GM04504 (cell line): ENCODE measurements at places on chromosomes 16 and 17.

GRCh38 chr16:79848719-79849118, 248.2 kb upstream of the MAF start:
- no peak for DNase-seq

GRCh38 chr17:80169784-80170500, at the start of gene CARD14:
TSS of gene CARD14 (plus strand) at chr17:80170030. CDS start at chr17:80181439, 11,409 bp downstream.
- DNase-seq, result no peak

- DNase-seq, result no peak
These were observed 331.9 kb downstream of the SEC14L1 start for GRCh38 chr17:77472468-77473310.

DNA sequence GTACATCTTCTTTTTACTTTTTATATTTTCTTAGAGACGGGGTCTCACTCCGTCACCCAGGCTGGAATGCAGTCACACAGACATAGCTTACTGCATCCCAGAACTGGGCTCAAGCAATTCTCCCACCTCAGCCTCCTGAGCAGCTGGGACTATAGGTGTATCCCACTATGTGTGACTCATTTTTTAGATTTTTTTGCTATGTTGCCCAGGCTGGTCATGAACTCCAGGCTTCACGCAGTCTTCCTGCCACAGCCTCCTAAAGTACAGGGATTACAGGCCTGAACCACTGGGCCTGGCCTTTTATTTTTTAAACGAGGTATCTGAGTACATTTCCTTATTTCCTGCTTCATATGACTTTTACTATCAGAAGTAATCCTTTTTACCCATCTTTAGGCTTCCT, 48.0 kb downstream of the GLG1 start:
- no peak for DNase-seq

DNA sequence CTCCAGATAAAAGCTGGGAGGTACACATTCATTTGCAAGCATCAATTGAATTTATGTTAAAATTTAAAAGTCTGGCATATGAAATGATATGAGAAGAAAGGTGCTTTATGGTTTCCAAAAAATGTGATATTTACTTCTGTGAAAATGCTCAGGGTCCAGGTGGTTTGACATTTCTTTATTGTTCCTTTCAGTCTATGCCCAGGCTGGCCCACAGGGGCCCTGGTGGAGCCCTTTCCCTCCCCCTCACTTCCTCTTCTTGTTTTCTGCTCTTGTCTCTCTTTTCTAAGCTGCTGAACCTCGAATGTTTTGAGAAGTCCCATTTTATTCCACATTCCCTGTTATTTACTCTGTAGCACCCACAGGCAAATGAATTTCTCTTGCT, 127.8 kb downstream of the HS3ST3B1 start:
- no peak for DNase-seq

GRCh38 chr17:19709841-19710240, 6.5 kb downstream of the SLC47A2 start:
- no peak for DNase-seq

DNA sequence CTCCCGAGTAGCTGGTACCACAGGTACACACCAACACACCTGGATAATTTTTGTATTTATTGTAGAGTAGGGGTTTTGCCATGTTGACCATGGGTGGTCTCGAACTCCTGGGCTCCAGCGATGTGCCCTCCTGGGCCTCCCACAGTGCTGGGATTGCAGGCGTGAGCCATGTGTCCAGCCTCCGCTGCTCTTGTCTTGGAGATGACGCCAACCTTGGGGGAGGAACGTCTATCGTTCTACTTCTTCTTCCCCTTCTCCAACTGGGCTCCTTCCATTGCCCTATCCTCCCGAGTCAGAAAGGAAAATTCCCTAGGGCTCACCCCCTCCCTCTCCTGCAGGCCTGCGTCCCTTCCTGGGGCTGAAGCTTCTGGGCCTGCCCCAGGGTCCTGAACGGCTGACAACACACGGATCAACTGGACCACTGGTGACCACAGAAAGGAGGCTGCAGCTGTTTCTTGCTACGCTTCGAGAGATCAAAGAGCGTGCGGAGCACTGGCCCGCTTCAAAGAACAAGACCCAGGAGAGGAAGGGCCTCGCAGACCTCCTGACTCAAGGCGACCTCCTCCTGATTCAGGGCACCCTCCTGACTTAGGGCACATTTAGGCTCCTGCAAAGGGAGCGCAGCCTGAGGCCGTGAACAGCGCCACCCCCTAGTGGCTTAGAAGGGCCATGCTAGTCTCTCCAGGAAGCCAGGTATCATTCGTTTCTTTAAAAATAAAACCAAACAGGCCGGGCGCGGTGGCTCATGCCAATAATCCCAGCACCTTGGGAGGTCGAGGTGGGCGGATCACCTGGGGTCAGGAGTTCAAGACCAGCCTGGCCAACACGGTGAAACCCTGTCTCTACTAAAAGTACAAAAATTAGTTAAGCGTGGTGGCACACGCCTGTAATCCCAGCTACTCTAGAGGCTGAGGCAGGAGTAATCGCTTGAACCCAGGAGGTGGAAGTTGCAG, 48.5 kb upstream of the HELZ start:
- DNase-seq, result no peak

- DNase-seq, result no peak
These were observed 393 bp downstream of the SERPINF2 start for GRCh38 chr17:1743088-1743439.

DNA sequence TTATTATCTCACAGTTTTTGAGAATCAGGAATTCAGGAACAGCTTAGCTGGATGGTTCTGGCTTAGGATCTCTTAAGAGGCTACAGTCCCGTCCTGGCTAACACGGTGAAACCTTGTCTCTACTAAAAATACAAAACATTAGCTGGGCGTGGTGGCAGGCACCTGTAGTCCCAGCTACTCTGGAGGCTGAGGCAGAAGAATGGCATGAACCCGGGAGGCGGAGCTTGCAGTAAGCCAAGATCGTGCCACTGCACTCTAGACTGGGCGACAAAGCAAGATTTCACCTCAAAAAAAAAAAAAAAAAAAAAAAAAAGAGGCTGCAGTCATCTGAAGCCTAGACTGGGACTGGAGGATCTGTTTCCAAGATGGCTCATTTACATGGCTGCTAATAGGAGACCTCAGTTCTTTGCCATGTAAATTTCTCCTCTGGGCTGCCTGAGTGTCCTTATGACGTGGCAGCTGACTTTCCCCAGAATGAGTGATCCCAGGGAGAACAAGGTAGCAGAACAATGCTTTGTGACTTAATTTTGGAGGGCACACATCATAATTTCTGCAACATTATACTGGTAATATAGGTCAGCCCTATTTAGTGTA, 95.8 kb upstream of the CORO6 start:
- DNase-seq, result no peak

GRCh38 chr17:40374821-40375498, 10.4 kb upstream of the GJD3 start:
- no peak for DNase-seq

GRCh38 chr17:42819939-42820535, 4.0 kb downstream of the BECN1 start:
- no peak for DNase-seq

GRCh38 chr16:29990883-29991570, 4.4 kb downstream of the HIRIP3 start:
- DNase-seq, result no peak

DNA sequence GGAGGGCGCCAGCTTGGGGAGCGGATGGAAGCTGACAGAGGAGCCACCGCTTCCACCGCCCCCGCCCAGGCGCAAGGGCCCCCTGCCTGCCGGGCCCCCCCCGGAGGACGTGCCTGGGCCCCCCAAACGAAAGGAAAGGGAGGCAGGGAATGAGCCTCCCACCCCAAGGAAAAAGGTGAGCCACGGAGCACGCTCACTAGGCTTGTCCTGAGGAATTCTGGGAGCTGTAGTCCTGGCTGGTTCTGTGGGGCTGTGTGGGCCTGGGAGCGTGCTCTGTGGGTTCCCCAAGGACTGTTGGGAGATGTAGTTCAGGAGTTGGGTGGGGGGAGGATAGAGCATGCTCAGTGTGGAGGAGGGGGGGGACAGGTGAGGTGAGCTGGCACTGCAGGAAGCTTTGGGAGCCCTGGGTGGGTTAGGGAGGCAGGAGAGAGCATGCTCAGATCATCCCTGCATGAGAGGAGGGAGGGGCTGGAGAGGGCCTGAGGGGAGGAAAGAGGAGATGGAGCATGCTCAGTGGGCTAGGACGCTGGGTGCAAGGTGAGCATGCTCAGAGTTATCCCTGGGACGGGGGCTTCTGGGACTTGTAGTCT, 4.5 kb downstream of the FBXL19 start:
- DNase-seq, result no peak

GRCh38 chr17:82006468-82007227, 16.0 kb downstream of the CENPX start:
- DNase-seq, result no peak

- no peak for DNase-seq
These were observed 563 bp downstream of the ZNF771 start for GRCh38 chr16:30407804-30408534.

DNA sequence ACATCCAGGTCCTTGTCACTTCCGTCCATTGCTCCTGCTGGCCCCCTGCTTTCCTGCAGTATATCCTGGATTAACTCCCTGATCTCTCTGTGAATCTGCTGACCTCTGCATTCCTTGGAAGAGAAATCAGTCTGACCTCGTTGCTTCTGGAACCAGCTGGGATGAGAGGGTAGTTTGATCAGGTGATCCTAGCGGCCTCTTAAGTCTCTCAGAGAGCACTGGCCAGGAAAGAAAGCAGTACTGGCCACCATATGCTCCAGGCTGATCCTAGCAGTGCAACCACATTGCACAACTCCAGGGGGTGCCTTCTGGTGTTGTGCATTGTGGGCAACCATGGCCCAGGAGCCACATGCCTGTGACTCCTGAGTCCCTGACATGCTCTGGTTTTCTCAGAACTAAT, 79.2 kb downstream of the ARHGAP23 start:
- no peak for DNase-seq

- DNase-seq, result peak; percentile 98
These were observed 94.9 kb downstream of the ANKRD11 start for GRCh38 chr16:89395150-89396142.

- DNase-seq, result no peak
These were observed 11.6 kb upstream of the RNF213 start for GRCh38 chr17:80248894-80249710.

DNA sequence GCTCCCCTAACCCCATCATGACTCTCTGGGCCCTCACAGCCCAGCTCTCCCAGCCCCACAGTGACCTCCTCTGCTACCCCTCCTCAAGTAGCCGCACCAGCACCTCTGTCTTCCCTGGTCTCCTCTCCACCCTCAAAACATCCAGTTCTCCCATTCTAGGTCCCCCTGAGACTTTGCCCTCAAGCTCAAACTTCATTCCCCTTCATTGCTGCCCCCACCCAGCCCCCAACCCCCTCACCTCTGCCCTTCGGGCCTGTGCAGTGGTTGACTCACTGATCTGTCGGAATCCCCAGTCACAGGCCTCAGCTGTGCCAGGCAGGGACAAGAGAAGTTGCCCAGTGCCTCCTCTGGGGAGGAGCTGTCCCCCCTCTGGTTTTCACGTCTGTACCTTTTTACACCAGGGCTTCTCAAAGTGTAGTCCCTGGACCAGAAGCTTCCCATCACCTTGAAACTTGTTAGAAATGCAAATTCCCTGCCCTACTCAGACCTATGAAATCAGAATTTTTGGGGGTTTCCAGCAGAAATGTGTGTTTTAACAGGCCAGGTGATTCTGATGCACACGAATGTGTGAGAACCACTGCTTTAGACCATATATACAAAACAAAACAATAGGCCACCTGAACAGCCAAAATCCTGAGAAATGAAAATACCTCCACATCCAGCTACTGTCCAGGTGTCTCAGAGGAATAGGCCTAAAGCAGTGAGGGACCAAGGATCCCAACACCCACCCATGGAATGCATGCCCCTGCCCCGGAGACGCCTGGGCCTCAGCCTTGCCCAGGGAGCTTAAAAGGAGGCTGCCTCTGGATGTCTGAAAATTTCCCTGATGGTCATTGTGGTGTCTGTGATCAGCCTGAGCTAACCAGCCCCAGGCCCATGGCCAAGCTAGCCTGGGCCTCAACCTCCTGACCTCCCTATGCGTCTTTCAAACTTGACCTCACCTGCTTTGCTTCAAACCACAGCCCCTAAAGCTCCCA, 853 bp upstream of the DOK4 start:
- no peak for DNase-seq

DNA sequence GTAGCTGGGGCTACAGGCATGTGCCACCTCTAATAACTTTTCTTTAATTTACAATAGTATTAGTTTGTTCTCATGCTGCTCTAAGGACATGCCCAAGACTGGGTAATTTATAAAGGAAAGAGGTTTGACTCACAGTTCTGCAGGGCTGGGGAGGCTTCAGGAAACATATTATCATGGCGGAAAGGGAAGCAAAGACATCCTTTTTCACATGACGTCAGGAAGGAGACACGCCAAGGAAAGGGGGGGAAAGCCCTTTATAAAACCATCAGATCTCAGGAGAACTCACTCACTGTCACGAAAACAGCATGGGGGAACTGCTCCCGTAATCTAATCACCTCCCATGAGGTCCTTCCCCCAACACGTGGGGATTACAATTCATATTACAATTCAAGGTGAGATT, 18.3 kb downstream of the IL4R start:
- DNase-seq, result no peak

- DNase-seq, result no peak
These were observed 921.9 kb upstream of the EEF2KMT start for GRCh38 chr16:6019490-6019991.

DNA sequence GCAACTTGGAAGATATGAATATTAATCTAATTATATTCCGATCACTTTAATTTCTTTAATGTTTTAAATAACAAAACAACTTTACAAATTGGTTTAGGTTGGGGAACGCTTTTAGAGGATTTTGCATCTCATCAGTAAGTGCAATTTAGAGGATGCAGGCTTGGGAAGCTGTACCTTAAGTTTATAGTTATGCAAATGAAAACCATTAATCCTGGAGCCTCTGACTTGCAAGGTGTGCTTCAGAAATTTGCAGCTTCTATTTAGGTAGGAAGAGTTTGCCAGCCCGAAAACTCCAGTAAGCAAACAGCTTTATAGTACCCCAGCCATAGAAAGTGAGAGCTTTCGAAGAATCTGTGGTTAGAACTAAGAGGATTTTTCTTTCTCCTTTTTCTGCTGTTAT, 547.0 kb downstream of the MAF start:
- DNase-seq, result no peak

DNA sequence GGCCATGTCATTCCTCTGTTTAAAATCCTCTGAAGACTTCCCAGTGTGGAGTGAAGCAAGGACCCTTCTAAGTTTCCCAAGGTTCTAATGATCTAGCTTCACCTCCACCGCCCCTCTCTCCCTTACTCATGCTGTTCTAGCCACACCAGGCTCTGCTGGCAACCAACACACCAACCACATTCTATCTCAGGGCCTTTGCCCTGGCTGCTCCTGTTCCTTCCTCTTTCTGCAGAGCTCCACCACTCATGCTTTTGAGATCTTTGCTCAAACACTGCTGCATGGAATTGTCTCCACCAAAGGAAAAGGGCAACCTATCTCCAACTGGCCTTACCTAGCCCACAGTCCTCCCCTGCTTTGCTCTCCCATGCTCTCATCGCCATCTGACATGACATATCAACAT, 128.7 kb downstream of the XYLT1 start:
- no peak for DNase-seq

DNA sequence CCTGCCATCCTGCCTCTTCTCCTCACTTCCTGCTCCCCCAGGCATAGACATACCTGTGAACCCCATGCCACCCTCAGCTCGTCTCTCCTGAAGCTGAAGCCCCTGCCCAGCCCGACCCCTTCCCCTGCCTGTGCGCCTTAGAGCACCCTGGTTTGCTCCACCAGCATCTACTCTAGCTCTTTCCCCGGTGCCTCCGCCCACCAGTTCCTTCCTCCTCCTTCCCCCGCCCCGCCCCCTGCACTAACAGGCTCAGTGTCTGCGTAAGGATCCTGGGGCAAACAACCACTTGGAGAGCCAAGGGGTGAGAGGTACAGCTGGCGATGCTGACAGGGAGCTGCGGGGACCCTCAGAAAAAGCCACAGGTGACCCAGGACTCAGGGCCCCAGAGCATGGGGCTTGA, 1.9 kb downstream of the GPR142 start:
- DNase-seq, result no peak

- peak; percentile 41 for DNase-seq
These were observed 198.6 kb downstream of the RPTOR start for GRCh38 chr17:80743181-80743771.
